ENCODE measurements at places on chromosomes 1 and 21. TPM values are rescaled to one million over a fixed set of nuclear protein-coding genes. Genes with fewer than 3 reads are reported as not detected.

- H3K4me1 ChIP-seq, result peaks cover 17% of the 10 kb centered on the region
- H3K4me3 ChIP-seq, result peak within 1 kb of the TSS; percentile 72
- DNase-seq, result peak; percentile 79
- H3K27me3 ChIP-seq, result no peaks in the 10 kb centered on the region
- peak within 1 kb of the TSS; percentile 80 for H3K27ac ChIP-seq
- peaks cover 47% of the 10 kb centered on the region for H3K36me3 ChIP-seq
These were observed at the start of gene SLC27A3 for GRCh38 chr1:153774780-153775457. SLC27A3 (plus strand) TSS chr1:153775407; CDS start chr1:153775498, 91 bp downstream.

- no peak for DNase-seq
- no peaks in the 10 kb centered on the region for H3K36me3 ChIP-seq
- H3K4me1 ChIP-seq, result peaks cover 3% of the 10 kb centered on the region
- no peaks in the 10 kb centered on the region for H3K27me3 ChIP-seq
- no peak overlapping the region for H3K4me3 ChIP-seq
These were observed 153.5 kb downstream of the HLX start for GRCh38 chr1:221032637-221033280.

DNA sequence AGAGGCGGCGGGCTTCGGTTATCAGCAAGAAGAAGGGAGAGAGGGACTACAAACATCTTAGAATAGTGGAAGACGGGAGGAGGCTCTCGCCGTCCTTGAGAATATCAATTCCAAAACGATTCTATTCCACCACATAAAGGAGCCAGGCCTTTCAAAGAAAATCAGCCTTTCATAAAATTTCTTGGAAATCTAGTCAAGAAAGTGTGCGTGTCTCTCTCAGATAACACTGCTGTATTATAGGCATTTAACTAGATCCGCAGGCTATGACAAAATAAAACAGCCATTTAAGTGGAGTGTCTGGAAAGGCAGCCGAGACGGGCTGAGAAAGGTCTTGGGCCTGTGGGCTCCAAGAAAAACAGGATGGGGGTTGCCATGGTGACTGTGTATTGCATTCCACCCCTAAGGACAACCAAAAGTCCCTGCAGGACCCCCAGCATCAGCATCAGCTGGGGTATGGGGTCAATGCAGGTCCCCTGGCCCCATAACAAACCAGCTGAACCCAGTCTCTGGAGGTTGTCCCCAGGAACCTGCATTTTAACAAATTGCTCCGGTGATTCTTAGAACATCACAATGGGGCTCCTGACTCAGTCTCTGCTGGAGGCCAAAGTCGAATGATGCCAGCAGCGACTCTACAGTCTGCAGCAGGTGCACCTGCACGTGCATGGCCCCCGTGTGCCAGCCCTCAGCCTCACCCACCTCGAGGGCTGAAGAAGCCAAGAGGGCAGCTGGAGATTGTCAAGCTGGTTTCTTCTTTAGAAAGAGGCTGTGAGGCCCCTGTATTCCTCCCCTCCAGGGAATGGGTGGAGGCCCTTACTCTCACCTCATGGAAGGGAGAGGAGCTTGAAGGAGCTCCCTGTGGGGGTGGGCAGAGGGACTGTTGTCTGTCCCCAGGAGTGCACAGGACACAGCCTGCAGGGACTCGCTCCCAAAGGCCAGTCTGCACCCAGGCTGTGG is 287.4 kb downstream of the NPHP4 start:
- H3K4me3 ChIP-seq, result no peak overlapping the region
- H3K36me3 ChIP-seq, result no peaks in the 10 kb centered on the region
- H3K4me1 ChIP-seq, result no peaks in the 10 kb centered on the region
- no peak for DNase-seq
- H3K27me3 ChIP-seq, result no peaks in the 10 kb centered on the region

DNA sequence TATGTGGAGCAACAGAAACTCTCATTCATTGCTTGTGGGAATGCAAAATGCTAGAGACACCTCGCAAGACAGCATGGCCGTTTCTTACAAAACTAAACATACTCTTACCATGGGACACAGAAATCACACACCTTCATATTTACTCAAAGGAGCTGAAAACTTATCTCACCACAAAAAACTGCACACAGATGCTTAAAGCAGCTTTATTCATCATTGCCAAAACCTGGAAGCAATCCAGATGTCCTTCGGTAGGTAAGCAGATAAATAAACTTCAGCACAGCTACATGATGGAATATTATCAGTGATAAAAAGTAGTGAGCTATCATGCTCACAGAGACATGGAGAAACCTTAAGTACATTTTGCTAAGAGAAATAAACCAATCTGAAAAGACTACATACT is 124.3 kb downstream of the RERE start:
- no peak for DNase-seq
- no peak overlapping the region for H3K27ac ChIP-seq
- no peaks in the 10 kb centered on the region for H3K4me1 ChIP-seq
- H3K27me3 ChIP-seq, result no peaks in the 10 kb centered on the region
- no peaks in the 10 kb centered on the region for H3K36me3 ChIP-seq
- no peak overlapping the region for H3K4me3 ChIP-seq

DNA sequence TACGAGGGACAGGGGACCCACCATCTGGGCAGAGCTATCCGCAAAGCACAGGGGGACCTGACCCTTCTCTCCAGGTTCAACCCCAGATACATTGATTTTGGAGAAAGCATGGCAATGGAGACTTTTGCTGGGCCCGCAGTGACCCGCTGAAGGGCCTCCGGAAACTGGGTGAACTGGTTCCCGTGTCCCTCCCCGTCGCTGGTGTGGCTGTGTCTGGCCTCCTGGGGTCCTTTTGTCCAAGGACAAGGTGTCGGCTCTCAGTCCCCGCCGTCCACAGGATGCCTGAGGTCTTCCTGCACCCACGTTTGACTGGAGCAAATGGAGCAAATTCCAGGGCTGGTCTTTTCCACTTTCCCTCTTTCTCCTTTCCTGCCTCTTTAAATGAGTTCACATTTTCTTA is 176.3 kb downstream of the PRDM16 start:
- H3K36me3 ChIP-seq, result no peaks in the 10 kb centered on the region
- H3K4me3 ChIP-seq, result no peak overlapping the region
- H3K27ac ChIP-seq, result no peak overlapping the region
- H3K27me3 ChIP-seq, result peaks cover 29% of the 10 kb centered on the region

KIAA1614 gene
- polyA plus RNA-seq, result 2.1 TPM

C1orf226 gene
- 17.1 TPM for polyA plus RNA-seq

GPR37L1 gene
- 0.10 TPM for polyA plus RNA-seq

RHOU gene
- polyA plus RNA-seq, result 44.2 TPM

SH3D21 gene
- 24.2 TPM for polyA plus RNA-seq

CLCA2 gene
- 1.0 TPM for polyA plus RNA-seq

RNU1-2 gene
- polyA plus RNA-seq, result 3.2 TPM
